ENCODE measurements at places on chromosomes 2 and 18.

DNA sequence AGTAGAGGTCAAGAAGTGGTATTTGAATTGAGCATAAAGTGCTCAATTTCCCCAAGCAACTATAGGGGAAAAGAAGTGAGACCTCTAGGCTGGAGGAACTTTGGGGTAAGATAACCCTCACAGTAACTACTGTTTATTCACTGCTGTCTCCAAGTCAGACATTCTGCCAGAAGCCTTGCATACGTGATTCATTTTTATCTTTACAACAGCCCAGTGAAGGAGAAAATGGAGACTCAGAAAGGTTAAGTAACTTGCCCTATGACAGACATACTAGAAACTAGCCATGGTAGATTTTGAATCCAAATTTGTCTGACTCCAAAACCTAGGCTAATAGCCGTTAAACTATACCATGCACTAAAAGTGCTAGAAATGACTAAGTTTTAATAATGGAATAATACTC lies 28.4 kb downstream of the DNAJC10 start:
- DNase-seq = no peak

- DNase-seq = no peak
Observed at GRCh38 chr18:40917056-40917455, 1038.0 kb upstream of the PIK3C3 start.

- DNase-seq = no peak
Observed at GRCh38 chr2:59182249-59182648, 941.1 kb upstream of the FANCL start.

DNA sequence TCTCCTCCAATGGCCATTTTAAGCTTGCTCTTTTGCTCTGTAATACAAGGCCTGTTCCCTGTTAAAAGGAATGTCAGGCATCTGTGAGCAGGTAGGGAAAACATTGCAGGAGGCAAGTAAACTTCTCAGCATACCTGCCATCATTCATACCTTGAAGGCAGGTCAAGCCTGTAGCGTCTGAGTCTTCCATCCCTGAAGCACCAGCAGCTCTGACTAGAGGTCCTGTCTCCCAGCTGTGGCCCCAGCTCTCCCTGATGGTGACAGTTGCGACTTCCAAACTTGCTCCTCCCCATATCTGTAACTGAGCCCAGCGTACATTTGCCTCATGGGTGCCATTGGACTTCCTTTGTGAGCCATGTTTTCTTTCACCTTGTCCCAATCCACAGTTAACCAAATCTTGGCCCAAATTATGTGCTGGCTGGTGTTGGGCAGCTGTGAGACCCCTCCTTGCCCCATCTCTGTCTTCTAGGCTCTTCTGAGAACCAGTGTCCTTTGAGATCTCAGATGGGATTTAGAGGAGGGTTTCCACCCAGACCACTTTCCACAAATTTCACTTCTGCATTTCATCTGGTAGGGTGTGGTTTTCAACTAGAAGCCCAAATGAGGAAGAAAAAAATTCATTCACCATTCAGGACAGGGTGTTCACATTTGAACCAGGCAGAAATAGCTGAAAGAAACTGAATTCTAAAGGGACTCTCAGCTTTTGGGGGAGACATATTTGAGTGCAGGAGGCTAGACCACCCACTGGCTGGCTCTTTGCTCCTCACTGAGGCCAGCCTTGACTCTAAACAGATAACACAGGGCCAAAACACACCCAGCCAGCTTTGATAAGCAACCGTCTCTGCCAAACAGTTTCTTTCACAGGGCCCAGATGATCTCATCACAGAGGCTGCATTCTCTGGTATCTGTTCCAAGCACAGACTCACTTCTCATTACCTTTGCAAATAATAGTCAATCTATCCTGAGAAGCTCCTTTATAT lies 66.4 kb upstream of the MSH2 start:
- DNase-seq = peak; percentile 47

DNA sequence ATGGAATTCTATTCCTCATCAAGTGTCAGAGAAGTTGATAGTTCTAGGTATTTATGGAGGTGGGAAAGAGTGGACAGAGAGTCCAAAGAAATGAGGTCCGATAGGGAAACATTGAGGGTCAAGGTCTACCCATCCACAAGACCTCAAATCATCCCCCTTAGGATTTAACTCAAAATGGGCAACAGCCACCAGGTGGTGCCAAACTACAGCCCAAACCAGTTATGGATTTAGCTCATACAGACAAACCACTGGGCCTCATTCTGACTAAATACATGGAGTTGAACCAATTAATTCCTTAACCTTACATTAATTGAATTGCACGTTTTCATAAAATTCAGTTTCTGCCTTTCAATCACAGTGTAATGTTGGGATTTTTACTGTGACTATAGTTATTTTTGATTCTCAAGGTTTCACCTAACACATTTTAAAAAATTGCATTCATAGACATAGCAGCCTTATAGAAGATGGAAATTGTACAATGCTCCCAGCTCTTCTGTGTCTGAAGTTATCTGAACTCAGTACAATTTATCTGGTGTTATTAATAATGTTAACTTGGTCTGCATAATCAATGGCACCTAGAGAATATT lies 98.2 kb upstream of the HNMT start:
- DNase-seq = peak; percentile 27

DNA sequence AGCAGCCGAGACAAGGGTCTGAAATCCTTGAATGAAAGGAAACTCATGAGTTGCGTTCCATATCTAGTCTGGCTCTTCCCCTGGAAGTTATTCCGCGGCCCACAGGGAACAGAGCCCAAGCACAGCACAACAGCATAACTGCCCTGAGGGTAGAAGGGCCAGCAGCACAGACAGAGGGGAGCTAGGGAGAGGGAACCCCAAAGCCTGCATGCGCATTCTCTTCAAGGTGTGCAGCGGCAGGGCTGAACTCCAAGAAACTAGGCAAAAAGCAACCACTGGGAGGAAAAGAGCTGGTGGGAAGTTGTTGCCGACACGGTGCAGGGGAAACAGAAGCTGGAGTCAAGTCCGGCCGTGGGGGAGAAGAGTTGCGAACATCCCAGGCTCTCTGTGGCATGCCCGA lies 11.8 kb downstream of the GPR148 start:
- no peak for DNase-seq
